ENCODE measurements at places on chromosomes 6 and 20.

DNA sequence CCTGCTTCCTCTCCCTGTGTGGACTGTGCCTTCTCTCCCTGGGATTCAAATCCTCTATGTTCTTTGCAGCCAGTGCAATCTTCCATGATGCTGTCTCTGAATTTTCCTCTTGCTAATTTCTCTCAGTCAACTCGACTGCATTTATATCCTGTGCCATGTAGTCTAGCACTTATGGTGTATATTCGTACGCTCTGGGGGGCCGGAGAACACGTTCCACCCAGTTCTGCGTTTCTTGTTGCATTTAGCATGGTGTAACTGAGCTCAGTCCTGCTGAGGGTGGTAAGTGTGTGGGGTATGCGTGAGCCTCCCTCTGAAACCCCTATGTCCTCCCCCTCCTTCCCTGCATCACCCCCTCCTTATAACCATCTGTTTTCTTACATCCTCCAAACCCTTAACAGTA is 42.0 kb downstream of the ADTRP start:
- DNase-seq, result no peak

DNA sequence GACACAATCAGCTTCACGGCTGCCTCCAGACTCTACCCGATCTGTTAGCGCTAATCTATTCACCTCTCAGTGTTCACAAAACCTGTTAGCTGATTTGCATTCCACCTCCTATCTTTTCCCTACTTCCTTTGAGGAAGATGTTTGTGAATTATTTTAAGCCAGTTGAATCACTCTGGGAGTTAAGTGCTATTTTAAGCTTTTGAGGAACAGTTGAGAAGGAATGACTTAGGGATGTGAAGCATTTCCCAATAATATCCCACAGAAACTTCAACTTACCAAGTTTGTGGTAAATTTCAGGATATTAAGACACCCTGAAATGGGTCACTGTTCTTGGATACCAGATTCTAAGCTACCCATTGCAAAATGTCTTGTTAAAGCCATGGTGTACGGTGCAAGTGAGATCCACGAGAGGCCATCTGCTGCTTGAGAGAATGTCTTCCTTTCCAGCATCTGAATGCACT is 145.2 kb upstream of the CITED2 start:
- DNase-seq, result no peak

GRCh38 chr20:17229256-17229655 is 2.4 kb downstream of the PCSK2 start:
- DNase-seq, result no peak

- DNase-seq, result no peak
Observed at GRCh38 chr6:167533851-167534250, 209.0 kb downstream of the TTLL2 start.

GRCh38 chr20:34536798-34537394 is 20.7 kb downstream of the DYNLRB1 start:
- no peak for DNase-seq
